ENCODE measurements at places on chromosomes 5 and 9.

DNA sequence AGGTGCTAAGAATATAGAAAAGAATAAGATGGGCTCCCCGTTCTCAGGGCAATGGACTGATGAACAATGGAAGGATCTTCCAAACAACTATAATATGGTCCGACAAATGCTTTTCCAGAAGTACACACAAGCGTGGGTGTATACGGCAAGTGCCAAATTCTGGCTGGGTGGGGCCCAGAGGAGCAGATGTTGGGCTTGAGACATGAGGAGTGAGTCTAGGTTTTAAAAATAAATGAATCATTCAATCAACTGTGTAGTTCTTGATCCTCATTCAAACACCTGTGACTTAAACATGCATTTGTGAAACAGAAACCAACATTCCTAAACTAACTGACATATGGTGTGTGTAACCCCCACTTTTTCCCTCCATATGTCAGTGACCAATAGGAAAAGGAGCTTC, 47.9 kb downstream of the MFAP3 start:
- no peak overlapping the region for H3K4me3 ChIP-seq
- H3K4me1 ChIP-seq = peaks cover 45% of the 10 kb centered on the region
- DNase-seq = no peak
- H3K27ac ChIP-seq = no peak overlapping the region

DNA sequence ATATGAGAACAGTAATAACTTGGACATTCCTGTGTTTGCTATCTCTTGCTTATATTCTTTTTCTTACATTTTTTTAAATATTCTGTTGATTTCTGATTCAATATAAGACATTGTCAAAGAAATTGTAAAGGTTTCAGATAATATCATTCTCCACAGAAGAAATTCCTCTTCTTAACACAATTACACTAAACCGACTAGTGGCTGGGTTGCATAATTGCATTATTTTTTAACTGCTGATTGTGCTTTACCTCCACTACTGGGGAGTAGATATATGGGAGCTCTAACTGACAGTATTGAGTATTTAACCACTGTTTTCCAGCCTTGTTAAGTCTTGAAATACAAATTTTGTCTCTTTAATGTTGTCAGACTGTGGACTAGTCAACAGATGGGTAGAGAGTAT, 723.8 kb upstream of the EDIL3 start:
- no peak overlapping the region for H3K4me3 ChIP-seq
- H3K27ac ChIP-seq = no peak overlapping the region
- no peaks in the 10 kb centered on the region for H3K36me3 ChIP-seq
- no peaks in the 10 kb centered on the region for H3K27me3 ChIP-seq
- DNase-seq = no peak

DNA sequence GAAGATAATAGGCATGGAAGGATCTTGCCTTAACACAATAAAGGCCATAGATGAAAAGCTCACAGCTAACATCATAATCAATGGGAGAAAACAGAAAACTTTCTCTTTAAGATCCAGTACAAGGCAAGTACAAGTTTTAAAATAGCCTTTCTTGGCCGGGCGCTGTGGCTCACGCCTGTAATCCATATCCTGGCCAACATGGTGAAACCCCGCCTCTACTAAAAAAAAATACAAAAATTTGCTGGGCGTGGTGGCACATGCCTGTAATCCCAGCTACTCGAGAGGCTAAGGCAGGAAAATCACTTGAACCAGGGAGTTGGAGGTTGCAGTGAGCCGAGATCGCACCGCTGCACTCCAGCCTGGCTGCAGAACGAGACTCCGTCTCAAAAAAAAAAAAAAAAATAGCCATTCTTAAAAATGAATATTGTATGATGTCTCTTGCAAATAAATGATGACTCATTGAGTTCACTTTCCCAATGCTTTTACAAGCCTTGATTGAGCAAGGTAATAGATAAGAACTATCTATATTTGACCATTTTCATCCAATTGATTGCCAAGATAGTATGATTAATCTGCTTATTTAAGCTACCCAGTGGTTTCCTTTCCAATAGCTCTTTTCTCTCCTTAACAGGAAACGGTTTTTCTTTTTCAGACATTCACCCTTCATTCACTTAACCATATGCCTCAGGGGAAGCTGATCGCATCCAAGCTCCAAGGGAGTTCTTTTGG, 15.8 kb downstream of the CCDC152 start:
- no peak overlapping the region for H3K4me3 ChIP-seq
- no peak overlapping the region for H3K27ac ChIP-seq
- H3K36me3 ChIP-seq = no peaks in the 10 kb centered on the region
- H3K27me3 ChIP-seq = peaks cover 11% of the 10 kb centered on the region

GRCh38 chr9:80707120-80707519, 982.2 kb downstream of the TLE1 start:
- no peaks in the 10 kb centered on the region for H3K27me3 ChIP-seq
- no peak overlapping the region for H3K27ac ChIP-seq
- H3K36me3 ChIP-seq = peaks cover 36% of the 10 kb centered on the region
- no peak for DNase-seq

- no peak for DNase-seq
- H3K36me3 ChIP-seq = peaks cover 16% of the 10 kb centered on the region
- H3K4me1 ChIP-seq = no peaks in the 10 kb centered on the region
Measured at GRCh38 chr9:104772714-104773510, 9.0 kb downstream of the NIPSNAP3B start.

GRCh38 chr9:128412120-128412790, 8.4 kb upstream of the CERCAM start:
- peaks cover 3% of the 10 kb centered on the region for H3K27me3 ChIP-seq
- H3K4me3 ChIP-seq = no peak overlapping the region
- no peaks in the 10 kb centered on the region for H3K36me3 ChIP-seq
- peak; percentile 91 for DNase-seq
- H3K4me1 ChIP-seq = peaks cover 55% of the 10 kb centered on the region
- no peak overlapping the region for H3K27ac ChIP-seq

DNA sequence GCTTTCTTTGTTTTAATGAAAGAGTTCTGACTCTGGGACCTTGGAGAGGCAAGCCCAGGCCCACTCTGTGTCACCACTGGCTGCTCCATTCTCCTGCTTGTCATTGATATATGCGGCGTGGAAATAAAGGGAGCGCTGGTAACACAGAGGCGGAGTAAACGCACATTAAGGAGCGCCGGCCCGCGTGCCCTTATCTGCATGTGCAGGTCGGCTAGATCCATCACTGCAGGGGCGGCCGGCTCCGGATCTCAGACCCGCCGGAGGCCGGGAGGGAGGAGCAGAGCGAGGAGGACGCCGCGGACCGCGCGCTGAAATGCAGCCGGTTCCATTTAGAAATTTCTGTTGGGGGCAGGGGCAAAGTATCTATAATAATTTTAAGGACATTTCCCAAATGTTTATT, 70.8 kb downstream of the MRPL36 start:
- H3K27me3 ChIP-seq = peaks cover 12% of the 10 kb centered on the region
- no peak overlapping the region for H3K27ac ChIP-seq
- no peak overlapping the region for H3K4me3 ChIP-seq
- no peak for DNase-seq

- no peak overlapping the region for H3K4me3 ChIP-seq
- peaks cover 11% of the 10 kb centered on the region for H3K36me3 ChIP-seq
- DNase-seq = no peak
- H3K4me1 ChIP-seq = no peaks in the 10 kb centered on the region
Measured at GRCh38 chr5:116876240-116876840, 301.7 kb upstream of the SEMA6A start.

DNA sequence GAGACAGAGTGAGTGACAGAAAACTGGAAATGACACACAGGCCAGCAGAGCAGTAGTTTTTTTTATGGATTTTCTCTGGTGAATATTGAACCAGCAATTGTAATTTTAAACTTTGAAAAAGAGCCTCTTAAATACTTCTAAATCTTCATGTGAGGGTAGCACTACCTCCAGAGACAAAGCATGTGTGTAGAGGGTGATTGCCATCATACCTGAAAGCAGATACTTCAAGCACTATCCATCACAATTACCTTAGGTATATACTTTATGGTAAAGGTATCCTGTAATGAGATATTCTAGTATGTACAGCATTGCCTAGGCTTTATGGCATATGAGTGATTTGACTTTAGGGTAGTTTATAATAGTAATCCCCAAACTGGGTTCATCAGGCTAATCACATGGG, 3.4 kb upstream of the EBF1 start:
- peaks cover 92% of the 10 kb centered on the region for H3K27me3 ChIP-seq
- H3K4me1 ChIP-seq = peaks cover 89% of the 10 kb centered on the region
- peak overlapping the region; percentile 89 for H3K4me3 ChIP-seq
- H3K27ac ChIP-seq = no peak overlapping the region

GRCh38 chr5:31481531-31482165, 50.2 kb downstream of the DROSHA start:
- no peaks in the 10 kb centered on the region for H3K27me3 ChIP-seq
- peak overlapping the region; percentile 41 for H3K27ac ChIP-seq
- peaks cover 41% of the 10 kb centered on the region for H3K36me3 ChIP-seq
- peaks cover 10% of the 10 kb centered on the region for H3K4me1 ChIP-seq

- H3K36me3 ChIP-seq = no peaks in the 10 kb centered on the region
- H3K4me1 ChIP-seq = peaks cover 44% of the 10 kb centered on the region
- no peak for DNase-seq
- no peak overlapping the region for H3K4me3 ChIP-seq
- H3K27me3 ChIP-seq = peaks cover 6% of the 10 kb centered on the region
Measured at GRCh38 chr9:76598981-76599380, 140.0 kb downstream of the GCNT1 start.

DNA sequence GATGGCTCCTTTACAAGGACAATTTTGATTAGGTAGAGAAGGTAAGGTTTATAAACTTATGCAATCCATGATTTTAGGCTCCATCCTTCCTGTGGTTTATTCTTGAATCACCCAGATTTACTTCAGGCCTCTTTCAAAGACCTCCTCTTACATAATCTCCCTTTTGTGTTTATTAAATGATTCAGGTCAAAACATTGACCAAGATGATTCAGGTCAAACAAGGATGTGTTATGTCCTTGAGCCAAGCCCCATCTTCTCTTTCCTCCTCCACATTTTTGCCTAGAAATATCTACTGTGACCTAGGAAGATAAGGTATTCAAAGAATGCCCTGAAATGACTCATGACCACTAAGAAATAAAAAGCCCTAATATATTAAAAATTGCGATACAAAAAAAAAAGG, 31.8 kb upstream of the TLR4 start:
- H3K36me3 ChIP-seq = no peaks in the 10 kb centered on the region
- no peaks in the 10 kb centered on the region for H3K4me1 ChIP-seq
- peaks cover 13% of the 10 kb centered on the region for H3K27me3 ChIP-seq
- H3K4me3 ChIP-seq = no peak overlapping the region
- H3K27ac ChIP-seq = no peak overlapping the region
- DNase-seq = no peak

GRCh38 chr5:51394609-51395008, 11.4 kb downstream of the ISL1 start:
- no peaks in the 10 kb centered on the region for H3K36me3 ChIP-seq
- H3K27ac ChIP-seq = no peak overlapping the region
- H3K4me3 ChIP-seq = no peak overlapping the region
- DNase-seq = no peak
- peaks cover 19% of the 10 kb centered on the region for H3K4me1 ChIP-seq
- peaks cover 100% of the 10 kb centered on the region for H3K27me3 ChIP-seq

- no peak for DNase-seq
- no peak overlapping the region for H3K27ac ChIP-seq
- no peak overlapping the region for H3K4me3 ChIP-seq
Measured at GRCh38 chr5:35899800-35900199, 38.6 kb downstream of the CAPSL start.

GRCh38 chr5:144433893-144434292, 263.2 kb downstream of the KCTD16 start:
- H3K4me3 ChIP-seq = no peak overlapping the region
- H3K27me3 ChIP-seq = peaks cover 9% of the 10 kb centered on the region
- no peak for DNase-seq
- H3K27ac ChIP-seq = no peak overlapping the region

GRCh38 chr5:9209846-9210492, 335.9 kb downstream of the SEMA5A start:
- no peaks in the 10 kb centered on the region for H3K27me3 ChIP-seq
- no peak for DNase-seq
- no peak overlapping the region for H3K27ac ChIP-seq
- H3K4me1 ChIP-seq = no peaks in the 10 kb centered on the region

DNA sequence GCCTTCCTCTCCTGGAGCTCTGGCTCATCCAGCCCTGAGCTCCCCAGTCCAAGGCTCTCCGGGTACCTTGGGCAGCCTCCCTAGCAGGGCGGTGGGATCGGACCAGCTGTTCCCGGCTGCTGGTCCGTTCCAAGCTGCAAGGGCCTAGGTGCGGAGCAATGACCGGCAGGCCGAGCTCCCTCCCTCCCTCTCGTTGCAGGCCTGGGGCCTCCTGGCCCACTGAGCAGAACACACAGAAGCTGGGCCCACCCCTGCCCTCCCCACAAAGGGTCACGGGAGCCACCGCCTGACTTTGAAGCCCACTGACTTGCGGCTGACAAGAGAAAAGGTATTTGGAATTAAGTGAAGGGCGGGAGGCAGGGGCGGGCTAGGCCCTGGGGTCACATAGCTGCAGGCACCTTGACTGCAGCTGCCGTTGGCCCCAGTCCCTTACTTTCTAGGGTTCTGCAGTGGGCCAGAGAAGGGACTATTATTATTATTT, 104.7 kb upstream of the IER5L start:
- H3K4me1 ChIP-seq = peaks cover 67% of the 10 kb centered on the region

DNA sequence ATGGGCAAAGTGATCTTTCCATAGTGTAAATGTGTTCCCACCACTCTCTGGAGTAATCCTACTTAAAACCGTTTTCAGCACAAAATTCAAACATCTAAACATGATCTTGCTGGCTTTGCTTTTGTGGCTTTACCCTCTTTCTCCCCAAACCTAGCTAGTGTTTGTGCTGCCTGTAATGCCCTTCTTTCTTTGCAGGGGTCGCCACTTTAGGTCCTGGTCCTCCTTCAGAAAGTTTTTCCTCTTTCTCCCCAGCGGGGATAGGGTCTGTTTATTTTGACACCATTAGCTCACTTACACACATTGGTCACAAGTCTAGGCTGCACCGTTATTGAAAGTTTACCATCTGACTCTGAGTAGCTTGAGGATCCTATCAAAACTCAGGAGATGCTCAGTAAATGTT, 736 bp upstream of the HSD17B4 start:
- H3K27me3 ChIP-seq = peaks cover 3% of the 10 kb centered on the region
- no peak for DNase-seq
- peaks cover 24% of the 10 kb centered on the region for H3K36me3 ChIP-seq
- peak overlapping the region; percentile 97 for H3K4me3 ChIP-seq
- no peak overlapping the region for H3K27ac ChIP-seq

GRCh38 chr9:76342858-76343257, 51.4 kb downstream of the RFK start:
- peaks cover 5% of the 10 kb centered on the region for H3K27me3 ChIP-seq
- no peak for DNase-seq
- no peak overlapping the region for H3K4me3 ChIP-seq

GRCh38 chr5:169251333-169252084, 49.4 kb downstream of the SLIT3 start:
- peaks cover 17% of the 10 kb centered on the region for H3K36me3 ChIP-seq
- no peak overlapping the region for H3K4me3 ChIP-seq
- peaks cover 10% of the 10 kb centered on the region for H3K27me3 ChIP-seq
- DNase-seq = no peak
- H3K27ac ChIP-seq = peak overlapping the region; percentile 29

GRCh38 chr9:121277518-121278295, 9.7 kb downstream of the GSN start:
- no peaks in the 10 kb centered on the region for H3K36me3 ChIP-seq
- no peak overlapping the region for H3K4me3 ChIP-seq
- H3K27me3 ChIP-seq = no peaks in the 10 kb centered on the region

GRCh38 chr9:92563116-92564100, 27.6 kb upstream of the ECM2 start:
- H3K4me1 ChIP-seq = peaks cover 11% of the 10 kb centered on the region
- no peak for DNase-seq
- peaks cover 8% of the 10 kb centered on the region for H3K36me3 ChIP-seq
- no peak overlapping the region for H3K4me3 ChIP-seq
- no peaks in the 10 kb centered on the region for H3K27me3 ChIP-seq

- H3K4me3 ChIP-seq = peak overlapping the region; percentile 31
- no peak overlapping the region for H3K27ac ChIP-seq
- no peak for DNase-seq
- H3K27me3 ChIP-seq = peaks cover 6% of the 10 kb centered on the region
Measured at GRCh38 chr9:93578844-93579243, 2.5 kb downstream of the PHF2 start.
